ENCODE measurements at places on chromosomes 7 and 10.

DNA sequence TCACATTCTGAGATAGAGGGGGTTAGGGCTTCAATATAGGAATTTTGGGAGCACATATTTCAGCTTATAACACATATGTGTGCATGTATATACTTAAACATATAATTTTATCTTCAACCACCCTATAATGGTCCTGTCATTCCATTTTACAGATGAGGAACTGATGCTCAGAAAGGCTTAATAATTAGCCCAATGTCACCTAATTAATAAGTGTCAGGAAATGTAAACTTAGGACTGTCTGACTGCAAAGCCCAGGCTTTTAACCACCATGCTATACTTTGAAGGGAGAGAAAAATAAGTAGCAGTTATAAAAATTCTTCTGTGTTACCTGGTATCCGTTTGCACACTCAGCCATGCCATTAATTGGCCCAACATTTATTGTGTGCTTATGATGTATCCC lies 172.6 kb downstream of the SKIDA1 start:
- DNase-seq: no peak

DNA sequence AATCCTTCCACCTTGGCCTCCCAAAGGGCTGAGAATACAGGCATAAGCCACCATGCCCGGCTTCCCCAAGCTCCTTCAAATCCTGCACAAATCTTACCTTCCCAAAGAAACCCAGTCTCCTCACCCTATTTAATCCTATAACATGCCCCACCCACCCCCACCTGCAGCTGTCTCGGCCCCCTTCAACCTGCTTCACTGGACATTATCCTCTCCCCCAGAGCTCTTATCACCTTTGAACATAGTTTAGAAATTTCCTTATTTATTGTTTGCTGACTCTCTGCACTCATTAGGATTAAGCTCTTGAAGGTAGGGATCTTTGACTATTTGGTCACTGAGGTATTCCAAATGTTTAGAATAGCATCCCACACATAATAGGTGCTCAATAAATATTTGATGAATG lies 3.5 kb downstream of the ZNF467 start:
- DNase-seq: no peak

DNA sequence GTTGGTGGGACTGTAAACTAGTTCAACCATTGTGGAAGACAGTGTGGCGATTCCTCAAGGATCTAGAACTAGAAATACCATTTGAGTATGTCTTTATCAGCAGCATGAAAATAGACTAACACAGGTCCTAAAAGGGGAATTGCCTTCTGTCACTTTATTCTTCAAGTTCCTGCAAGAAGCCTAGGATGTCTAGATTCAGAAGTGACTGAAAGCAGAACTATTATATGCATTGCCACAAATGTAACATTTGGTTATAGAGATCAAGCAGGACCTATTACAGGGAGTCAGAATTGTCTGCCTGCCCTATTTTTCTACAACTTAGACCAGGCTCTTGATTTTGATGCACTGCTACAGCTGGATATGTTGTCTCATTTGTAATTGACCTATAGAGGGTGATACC lies 364.7 kb downstream of the SORCS1 start:
- no peak for DNase-seq

- no peak for DNase-seq
Observed at GRCh38 chr7:121298831-121299239, 30.0 kb upstream of the WNT16 start.

DNA sequence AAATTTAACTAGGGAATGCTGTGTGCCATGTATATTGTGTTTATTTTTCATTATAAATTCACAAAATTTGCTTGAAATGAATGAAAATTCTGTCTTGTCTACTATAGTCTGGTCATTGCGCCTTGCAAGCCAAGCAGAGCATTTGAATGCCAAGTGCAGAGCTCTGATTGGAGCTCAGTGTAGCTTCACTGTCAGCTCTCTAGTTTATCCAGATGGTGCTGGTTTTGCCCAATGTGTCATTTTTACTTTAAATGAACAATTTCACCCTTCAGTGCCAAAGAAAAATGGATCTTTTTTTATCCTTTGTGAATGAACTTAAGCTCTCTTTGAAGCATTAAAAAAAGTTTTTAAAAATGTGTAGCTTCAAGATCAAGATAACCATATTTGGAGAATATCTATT lies 225.6 kb upstream of the CACNA2D1 start:
- no peak for DNase-seq

GRCh38 chr7:135976312-135977006 lies 700 bp downstream of the MTPN start:
- peak; percentile 40 for DNase-seq

- no peak for DNase-seq
Observed at GRCh38 chr10:12144538-12144937, 15.1 kb downstream of the SEC61A2 start.

DNA sequence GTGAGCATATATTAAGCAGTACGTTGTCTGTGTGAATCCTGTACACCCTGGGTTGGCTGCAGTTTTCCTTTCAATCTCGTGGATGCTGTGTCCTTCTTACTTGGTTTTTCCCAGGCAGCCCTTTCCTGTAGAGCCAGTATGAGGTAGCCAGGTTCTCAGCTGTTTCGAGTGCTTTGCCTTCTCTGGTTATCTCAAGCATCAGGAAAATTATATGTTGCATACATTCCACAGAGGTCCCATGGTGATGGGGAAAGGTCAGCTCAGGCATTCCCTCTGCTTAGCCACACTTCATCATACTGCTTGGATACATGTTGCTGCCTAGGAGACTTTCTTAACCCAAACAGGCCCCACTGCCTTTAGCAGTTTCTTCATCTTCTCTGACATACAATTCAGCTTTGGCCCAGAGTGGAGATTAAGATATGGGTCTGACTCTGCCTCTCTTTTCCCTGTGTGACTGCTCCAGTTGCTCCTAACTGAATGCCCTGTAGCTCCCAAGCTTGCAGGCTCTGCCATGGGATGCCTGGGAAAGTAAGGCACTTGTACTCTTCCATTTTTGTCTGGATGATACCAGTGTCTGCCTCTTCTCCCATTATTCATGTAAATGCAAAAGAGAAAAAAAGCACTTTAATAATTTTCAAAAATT lies 11.3 kb downstream of the GNAI1 start:
- DNase-seq: no peak

GRCh38 chr7:17139081-17139480 lies 159.4 kb upstream of the AHR start:
- DNase-seq: peak; percentile 4

GRCh38 chr10:27621461-27621860 lies 117.4 kb downstream of the RAB18 start:
- DNase-seq: no peak

- no peak for DNase-seq
Observed at GRCh38 chr10:74502963-74503608, 323.3 kb upstream of the KAT6B start.

GRCh38 chr7:4775250-4775847 lies at the start of gene AP5Z1:
AP5Z1 (plus strand) TSS chr7:4775623; CDS start chr7:4775716, 93 bp downstream.
- peak; percentile 93 for DNase-seq

DNA sequence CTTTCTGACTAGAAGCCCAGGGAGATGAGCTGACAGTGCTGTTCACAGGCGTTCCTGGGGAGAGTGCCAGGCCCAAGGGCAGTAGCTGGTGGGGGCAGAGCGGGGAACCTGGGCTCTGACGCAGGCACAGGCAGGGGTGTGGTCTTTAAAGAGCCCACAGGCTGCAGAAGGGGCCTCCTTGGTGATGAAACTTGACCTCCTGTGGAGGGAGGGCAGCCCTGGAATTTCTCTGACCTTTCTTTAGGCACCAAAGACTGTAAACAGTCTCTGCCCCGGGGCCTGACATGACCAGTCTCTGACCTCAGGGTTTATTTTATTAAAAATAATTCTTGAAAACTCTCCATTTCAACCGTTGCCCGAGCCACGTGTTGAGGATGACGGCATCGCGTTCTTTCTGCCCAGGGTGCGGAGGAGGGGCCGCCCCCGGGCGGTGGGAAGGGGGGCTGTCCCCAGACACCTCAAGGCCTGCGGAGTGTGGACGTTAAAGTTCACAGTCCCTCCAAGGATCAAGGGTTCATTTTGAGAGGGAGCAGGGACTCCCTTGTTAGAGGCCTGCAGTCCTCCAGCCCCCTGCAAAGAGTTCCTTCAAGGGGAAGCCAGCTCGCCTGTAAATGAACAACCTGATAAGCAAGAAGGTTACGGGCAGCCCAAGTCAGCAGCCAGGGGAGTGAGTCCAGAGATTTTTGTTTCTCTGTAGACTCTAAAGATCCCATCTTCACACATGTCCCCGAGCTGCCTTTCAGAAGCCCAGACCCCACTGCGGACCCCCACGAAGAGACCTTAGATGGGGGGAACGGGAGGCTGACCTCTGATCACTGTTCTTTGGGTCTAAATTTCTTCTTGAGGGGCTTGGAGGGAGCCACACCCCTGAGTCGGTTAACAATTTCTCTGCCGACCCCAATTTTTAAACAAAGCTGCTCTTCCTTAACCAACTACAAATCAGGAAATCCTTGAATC lies 128.9 kb downstream of the VIPR2 start:
- DNase-seq: no peak

GRCh38 chr10:62038609-62039190 lies 137.2 kb downstream of the ARID5B start:
- DNase-seq: peak; percentile 78

- DNase-seq: no peak
Observed at GRCh38 chr10:310976-311639, 175.9 kb downstream of the ZMYND11 start.

GRCh38 chr10:100872034-100872791 lies 40.5 kb upstream of the SLF2 start:
- peak; percentile 12 for DNase-seq

GRCh38 chr10:88538048-88538447 lies 45.1 kb downstream of the RNLS start:
- DNase-seq: no peak

DNA sequence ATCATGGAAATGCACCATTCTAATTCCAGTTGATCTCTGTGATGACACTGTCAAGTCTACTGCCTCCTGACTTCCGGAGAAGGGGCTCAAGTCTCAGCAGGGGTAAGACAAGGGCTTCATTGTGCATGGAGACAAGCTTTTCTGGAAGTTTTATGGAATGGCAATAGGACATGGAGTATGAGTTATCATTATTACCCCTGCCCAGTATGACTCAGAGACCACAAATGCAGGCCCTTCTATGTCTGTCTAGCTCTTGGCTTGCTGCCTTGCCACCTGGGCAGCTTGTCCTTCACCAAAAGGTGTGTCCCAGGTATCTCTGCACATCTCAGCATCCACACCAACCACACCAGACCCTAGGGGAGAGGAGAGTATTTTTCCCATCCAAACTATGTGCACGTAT lies 34.9 kb upstream of the KIAA1217 start:
- DNase-seq: no peak

DNA sequence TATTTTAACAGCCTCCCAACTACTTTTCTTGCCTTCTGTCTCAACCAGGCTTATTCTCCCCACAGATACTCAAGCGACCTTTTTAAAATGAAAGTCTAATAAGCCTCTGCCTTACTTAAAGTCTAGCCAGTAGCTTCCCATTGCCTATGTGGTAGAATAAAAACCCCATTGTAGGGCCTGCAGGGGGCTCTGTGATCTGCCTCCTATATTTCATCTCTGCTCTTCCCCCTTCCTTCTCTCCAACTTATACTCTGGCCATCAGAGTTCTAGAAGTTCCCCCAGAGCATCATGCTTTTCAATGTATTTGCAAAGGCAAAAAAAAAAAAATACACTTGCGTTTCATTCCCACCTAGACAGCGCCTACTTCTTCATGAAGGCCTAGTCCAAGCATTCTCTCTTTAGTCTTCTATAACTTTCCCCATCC lies 167.7 kb upstream of the ADO start:
- no peak for DNase-seq

DNA sequence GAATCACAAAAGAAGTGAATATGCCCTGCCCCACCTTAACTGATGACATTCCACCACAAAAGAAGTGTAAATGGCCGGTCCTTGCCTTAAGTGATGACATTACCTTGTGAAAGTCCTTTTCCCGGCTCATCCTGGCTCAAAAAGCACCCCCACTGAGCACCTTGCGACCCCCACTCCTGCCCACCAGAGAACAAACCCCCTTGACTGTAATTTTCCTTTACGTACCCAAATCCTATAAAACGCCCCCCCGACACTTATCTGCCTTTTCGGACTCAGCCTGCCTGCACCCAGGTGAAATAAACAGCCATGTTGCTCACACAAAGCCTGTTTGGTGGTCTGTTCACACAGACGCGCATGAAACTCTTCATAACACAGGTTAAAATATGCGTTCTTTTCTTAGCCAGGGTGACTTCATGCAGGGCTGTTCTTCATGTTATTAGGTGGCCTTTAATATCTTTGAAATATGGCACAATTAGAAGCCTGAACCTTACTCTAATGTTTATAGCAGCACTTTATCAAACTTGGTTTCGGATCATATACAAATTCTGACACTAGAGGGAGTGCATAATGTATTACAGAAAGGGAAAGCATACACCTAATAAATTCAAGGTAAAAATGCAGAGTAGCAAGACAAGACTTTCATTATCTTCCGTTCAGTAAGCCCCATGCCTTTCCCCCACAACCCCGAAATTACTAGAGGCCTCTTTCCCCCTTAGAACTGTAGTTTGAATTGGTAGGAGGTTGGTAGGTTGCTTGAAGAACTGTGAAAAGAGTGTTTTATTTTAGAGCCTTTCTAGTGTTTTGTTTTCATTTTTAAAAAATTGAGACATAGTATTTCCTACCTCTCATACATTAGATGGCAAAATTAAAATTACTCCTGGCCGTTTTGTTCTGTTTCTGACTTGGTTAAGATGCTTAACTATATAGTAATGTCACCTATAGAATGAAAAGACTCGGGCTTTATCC lies 117.9 kb downstream of the NPY start:
- peak; percentile 39 for DNase-seq

GRCh38 chr7:34104992-34105391 lies 199.7 kb downstream of the BMPER start:
- DNase-seq: no peak

DNA sequence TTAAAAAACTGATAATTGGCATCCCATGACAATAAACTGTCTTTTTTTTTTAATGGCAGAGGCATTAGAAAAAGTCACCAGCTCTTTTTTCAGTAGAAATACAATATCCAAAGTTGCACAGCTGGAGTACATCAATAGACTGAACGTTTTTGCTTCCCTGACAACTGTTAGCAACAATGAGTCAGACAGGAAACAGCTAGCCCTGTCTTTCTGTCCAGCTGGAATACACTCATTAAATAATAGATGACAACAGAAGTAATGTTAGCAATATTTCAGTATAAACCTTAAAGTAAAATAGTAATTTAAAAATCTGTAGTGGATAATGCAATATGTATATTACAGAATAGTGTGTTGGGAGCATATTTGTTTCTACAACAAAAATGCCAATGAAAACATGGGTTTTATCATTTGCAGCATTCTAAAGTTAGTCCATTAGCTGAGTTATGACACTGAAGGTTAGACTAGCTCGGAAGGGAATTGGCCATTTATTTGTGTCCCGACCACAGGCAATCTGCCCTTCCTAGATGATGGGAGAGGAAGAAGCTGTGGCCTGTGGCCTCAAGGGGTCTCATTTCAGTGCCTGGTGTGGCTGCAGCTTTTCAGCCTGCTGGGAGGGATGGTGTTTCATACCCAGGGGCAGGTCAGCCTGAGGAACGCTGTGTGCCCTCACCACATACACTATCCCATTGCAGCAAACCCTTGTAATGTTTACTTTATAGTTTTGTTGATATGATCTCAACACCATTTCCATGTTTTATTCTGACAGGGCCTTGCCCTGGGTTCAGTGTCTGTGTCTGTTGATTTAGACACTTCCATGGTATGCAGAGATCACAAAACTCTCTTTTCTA lies 173.3 kb downstream of the SLC16A9 start:
- no peak for DNase-seq

Data from stimulated activated naive CD4-positive, alpha-beta T cell (primary cell).